GM06990 (cell line): ENCODE measurements at places on chromosomes 3 and 15.

GRCh38 chr3:101070799-101071121 lies 77.5 kb upstream of the ABI3BP start:
- no peak for DNase-seq

GRCh38 chr15:26098801-26099200 lies 235.7 kb upstream of the ATP10A start:
- no peak for DNase-seq

GRCh38 chr15:69847625-69848024 lies 250.1 kb downstream of the TLE3 start:
- no peak for DNase-seq

DNA sequence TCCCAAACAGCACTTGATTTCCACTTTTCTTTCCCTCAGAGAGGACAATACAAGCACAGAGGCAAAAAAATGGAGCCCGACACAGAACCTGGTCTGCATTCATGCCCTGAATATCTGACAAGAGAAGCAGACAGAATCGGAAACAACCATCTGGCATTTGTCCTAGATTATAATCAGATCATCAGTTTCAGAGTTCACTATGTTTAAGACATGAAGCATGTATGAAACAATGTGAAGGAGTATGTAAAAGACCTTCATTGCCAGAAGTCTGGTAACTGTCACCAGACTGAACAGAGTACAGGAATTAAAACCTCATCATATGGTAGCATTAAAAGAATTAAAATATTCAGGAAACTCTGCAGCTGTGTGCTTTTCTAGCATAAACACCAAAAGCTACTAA lies 65.0 kb downstream of the SETD2 start:
- DNase-seq: no peak

GRCh38 chr15:92053753-92054316 lies 200.3 kb downstream of the SLCO3A1 start:
- DNase-seq: no peak

DNA sequence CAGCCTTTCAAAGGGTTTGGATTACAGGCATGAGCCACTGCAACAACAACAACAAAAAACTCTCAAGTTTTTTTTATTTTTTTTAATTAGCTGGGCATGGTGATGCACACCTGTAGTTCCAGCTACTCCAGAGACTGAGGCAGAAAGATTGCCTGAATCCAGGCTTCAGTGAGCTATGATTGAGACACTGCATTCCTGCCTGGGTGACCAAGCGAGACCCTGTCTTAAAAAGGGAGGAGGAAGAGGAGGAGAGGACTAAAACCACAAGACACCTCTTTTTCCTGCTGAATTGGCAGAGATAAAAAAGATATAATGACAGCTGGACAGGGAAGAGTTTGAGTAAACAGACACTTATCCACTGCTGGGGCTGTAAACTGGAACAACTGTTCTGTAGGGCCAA lies 22.7 kb upstream of the CHRNB4 start:
- no peak for DNase-seq

- DNase-seq: no peak
Observed at GRCh38 chr3:118801899-118802298, 232.7 kb downstream of the IGSF11 start.

DNA sequence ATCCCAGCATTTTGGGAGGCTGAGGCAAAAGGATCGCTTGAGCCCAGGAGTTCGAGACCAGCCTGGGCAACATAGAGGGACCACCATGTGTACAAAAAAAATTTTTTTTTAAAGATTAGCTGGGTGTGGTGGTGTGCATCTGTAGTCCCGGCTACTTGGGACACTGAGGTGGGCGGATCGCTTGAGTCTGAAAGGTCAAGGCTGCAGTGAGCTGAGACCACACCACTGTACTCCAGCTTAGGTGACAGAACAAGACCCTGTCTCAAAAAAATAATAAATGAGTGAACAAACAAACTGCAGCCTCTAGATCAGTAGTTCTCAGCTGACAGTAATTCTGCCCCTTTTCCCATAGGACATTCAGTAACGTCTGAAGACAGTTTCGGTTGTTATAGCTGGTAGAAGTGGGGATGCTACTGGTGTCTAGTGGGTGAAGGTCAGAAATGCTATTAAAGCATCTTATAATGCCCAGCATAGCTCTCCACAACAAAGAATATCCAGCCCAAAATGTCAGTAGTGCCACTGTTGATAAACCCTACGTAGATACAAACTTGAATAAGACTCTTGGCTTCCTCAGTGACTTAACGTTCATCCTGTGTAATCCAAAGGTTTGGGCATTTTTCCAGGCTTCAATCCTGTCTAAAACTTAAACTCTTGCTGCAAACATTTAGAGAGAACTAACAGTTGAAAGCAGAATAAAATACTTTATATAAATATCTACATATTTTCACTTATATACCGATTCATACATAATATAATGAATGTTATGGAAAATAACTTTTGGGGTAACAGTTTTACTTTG lies 10.6 kb downstream of the SMC4 start:
- DNase-seq: no peak

- no peak for DNase-seq
Observed at GRCh38 chr3:70531063-70531657, 218.7 kb upstream of the MDFIC2 start.

GRCh38 chr3:149487598-149488197 lies 13.2 kb downstream of the TM4SF4 start:
- DNase-seq: no peak

GRCh38 chr3:9815986-9816385 lies 5.9 kb downstream of the TTLL3 start:
- no peak for DNase-seq

DNA sequence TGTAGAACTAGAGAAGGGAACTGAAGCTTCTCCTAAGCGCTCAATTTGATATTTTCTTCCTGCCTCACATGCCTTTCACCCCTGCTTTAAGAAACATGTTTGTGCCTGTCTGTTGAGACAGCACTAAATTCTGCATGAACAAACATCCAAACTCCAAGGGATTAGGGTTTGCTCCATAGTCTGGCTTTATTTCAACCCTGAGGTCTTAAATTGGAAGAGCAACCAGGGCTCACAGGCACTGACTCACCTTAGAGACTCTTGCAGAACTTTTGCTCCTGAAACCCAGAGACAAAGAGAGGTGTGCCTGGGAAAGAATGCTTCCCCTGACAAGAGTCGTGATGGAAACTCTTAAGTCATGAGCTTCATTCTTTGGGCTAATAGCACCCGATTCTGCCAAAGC lies 393.9 kb upstream of the MCTP2 start:
- DNase-seq: no peak

GRCh38 chr3:188706599-188706998 lies 465.2 kb upstream of the TPRG1 start:
- no peak for DNase-seq

DNA sequence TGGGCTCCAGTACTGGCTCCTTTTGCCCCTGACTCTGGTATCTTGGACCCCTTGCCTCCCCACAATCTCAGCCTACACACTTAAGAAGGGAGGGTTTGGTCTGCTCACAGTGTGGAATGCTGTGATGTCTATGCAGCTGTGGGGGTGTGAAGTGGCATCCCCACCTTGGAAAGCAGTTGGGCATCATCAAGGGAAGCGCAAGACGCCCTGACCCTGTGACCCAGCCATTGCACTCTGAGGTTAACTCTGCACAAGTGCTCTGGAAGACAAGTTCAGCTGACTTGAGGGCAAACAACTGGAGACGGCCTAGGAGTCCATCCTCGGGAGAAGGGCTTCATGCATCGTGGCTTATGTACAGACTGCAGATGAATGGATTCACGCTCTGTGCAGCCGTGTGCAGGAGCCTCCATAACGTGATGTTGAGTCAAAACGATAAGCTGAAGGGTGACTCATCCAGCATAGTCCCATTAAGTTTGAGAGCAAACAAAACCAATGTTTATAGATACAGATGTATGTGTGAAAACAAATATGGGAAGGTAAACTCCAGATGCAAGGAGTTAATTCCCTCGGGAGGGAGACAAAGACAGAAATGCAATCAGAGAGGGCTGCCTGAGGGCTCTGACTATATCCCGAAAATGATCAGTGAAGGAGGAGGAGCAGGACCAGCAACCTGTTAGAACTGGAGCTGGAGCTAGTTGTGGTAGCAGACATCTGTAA lies 86.8 kb downstream of the LSM3 start:
- DNase-seq: no peak

GRCh38 chr3:25744470-25744869 lies 38.8 kb downstream of the NGLY1 start:
- no peak for DNase-seq

DNA sequence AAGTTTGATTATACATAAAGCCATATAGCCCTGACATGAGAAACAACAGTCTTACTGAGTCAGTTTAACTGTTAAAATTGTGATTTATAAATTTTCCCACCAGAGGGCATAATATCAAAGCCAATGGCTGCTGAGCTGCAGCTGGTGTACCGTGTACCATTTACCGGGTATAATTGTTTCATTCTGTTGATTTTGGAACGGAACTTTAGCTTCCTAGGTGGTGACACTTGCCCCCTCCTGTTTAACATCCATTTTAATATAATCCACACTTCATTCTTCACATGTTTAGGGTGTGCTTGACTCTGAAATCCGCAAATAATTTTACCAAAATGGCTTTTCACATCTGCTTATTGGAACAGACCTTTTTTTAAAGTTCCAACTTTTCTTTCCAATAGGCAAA lies 72.8 kb downstream of the SLC9A9 start:
- DNase-seq: no peak

- no peak for DNase-seq
Observed at GRCh38 chr15:67032608-67033007, 32.8 kb upstream of the SMAD3 start.

GRCh38 chr15:40782609-40783227 lies 12.9 kb downstream of the C15orf62 start:
- peak; percentile 72 for DNase-seq

DNA sequence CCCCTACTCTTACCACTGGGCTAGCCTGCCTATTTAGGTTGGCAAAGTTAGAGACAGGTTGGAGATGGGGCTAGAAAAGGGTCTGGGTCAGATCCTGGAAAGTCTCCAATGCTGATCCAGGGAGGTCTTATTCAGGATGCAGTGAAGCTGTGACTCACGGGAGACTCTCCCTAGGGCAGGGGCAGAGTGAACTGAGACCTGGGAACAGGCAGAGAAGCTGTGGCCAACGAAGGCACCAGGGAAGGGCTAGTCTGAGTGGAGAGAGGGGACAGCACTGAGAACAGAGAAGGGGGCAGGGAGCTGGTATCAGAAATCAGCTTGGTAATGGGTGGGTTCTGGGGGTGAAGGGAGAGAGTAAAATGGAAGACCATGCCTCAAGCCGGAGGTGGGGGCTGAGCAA lies 2.2 kb downstream of the LTF start:
- DNase-seq: no peak

- DNase-seq: no peak
Observed at GRCh38 chr3:14256046-14256445, 77.4 kb downstream of the LSM3 start.

DNA sequence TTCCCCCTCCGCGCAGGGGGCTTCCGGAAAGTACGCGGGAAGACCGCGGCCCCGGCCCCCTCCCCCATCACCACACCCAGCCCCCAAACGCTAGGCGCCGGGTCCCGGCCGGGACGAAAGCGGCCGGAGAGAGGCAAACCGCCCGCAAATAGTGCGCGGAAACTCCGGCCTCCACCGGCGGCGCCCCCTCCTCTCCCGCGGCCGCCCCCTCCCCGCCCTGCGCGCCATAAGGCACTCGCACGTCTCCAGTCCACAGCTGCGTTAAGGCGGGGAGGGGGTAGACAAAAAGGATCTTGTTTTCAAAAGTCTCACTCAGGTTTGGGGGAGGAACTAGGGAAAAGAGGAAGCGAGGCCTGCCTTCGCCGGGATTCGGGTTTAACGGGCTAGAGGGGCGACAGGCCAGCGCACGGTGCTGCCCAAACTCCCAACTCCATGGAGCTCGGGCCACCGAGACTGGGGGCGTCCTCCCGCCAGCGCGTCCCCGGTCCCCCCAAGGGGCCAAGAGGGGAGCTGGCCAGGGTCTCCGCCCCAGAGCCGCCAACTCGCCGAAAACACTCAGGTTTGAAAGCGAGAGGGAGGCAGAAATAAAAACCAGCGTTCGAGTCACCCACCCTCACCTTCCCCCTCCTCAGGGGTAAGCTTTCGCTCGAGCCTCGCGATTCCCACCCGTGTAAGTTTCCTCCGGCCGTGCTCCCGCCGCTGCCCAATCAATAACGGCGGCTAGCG lies 1.8 kb downstream of the ANP32A start:
- peak; percentile 66 for DNase-seq

DNA sequence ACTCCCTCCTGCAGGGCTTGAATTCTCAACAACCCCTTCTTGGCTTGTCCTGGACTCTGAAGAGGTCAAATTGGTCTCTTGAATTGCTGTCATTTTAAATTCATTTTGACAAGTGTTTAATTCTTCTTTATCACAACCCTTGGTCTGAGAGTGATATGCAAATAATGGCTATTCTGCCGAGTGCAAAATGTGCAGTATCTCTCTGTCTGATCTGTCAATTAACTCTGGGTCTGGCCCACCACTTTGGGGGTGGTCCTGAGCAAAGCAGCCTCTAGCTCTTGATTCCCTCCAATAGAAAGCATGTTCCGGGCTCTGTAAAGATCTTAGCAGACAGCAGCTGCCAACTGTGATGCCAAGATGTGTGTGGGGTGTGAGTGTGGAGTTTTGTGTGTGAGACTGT lies 2.2 kb upstream of the IGDCC3 start:
- DNase-seq: no peak

DNA sequence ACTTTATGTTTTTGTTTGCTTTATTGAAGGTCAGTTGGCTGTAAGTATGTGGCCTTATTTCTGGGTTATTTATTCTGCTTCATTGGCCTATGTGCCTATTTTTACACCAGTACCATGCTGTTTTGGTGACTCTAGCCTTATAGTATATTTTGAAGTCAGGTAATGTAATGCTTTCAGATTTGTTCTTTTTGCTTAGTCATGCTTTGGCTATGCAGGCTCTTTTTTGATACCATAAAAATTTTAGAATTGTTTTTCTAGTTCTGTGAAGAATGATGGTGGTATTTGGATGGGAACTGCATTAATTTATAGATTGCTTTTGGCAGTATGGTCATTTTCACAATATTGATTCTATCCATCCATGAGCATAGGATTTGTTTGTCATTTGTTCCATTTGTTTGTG lies 63.5 kb upstream of the TTC14 start:
- DNase-seq: no peak

GRCh38 chr15:82624438-82624837 lies 22.7 kb downstream of the CPEB1 start:
- DNase-seq: no peak

- DNase-seq: no peak
Observed at GRCh38 chr3:5466065-5466464, 278.6 kb downstream of the EDEM1 start.

GRCh38 chr3:5321666-5322340 lies 134.3 kb downstream of the EDEM1 start:
- no peak for DNase-seq

GRCh38 chr3:128351546-128351945 lies 115.1 kb downstream of the DNAJB8 start:
- DNase-seq: no peak

- no peak for DNase-seq
Observed at GRCh38 chr3:146416366-146416765, 53.0 kb downstream of the PLSCR2 start.

DNA sequence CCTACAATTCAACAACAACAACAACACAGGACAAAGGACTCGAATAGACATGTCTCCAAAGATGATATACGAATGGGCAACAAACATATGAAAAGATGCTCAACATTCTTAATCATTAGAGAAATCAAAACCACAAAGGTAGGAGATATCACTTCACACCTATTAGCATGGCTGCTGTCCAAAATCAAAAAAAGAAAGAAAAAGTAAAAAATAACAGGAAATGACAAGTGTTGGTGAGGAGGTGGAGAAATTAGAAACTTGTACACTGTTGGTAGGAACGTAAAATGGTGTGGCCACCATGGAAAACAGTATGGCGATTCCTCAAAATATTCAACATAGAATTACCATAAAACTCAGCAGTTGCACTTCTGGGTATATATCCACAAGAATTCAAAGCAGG lies 312.3 kb upstream of the STT3B start:
- DNase-seq: no peak

- DNase-seq: no peak
Observed at GRCh38 chr3:129254536-129255230, 5.3 kb downstream of the COPG1 start.
